ENCODE measurements at places on chromosomes 3 and 15.

DNA sequence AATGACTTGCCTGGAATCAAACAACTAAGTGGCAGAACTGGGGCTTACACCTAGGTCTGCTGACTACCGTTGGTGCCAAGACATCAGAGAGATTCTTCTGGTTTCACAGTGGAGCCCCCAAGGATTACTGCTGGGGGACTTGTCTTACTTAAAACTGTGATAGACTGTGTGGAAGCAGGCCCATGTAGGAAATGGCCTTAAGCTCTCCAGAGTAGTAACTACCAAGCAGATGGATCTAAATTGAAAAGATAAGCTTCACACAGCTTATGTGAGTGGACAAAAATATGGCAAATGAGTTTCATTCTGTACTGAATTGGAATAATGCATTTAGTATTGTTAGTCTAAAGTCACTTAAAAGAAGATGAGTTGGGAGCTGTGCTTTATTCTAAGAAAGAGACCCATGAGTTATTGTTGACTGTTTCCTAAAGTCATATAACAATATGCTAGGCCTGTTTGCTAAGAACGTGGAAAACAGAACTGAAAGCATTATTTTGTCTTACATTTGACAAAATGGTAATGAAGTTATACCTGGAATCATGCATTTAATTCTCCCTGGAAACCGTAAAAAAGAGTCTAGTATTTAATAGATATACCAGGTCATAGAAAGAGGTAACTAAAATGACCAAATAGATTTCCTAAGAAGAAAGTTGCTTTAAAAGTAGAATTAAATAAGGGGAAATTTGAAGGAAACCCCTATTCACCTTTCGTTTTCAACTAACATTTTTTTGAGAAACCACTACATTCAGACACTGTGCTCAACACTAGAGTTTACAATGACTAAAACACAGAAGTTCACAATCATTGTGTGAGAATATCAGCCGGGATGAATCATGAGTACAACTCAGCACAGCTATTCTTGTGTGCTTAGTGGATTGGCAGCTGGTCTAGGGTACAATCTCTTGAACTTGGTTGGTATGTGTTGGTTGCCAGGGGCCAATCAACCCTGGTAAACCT, 13.0 kb upstream of the MAPK6 start:
- DNase-seq: no peak

DNA sequence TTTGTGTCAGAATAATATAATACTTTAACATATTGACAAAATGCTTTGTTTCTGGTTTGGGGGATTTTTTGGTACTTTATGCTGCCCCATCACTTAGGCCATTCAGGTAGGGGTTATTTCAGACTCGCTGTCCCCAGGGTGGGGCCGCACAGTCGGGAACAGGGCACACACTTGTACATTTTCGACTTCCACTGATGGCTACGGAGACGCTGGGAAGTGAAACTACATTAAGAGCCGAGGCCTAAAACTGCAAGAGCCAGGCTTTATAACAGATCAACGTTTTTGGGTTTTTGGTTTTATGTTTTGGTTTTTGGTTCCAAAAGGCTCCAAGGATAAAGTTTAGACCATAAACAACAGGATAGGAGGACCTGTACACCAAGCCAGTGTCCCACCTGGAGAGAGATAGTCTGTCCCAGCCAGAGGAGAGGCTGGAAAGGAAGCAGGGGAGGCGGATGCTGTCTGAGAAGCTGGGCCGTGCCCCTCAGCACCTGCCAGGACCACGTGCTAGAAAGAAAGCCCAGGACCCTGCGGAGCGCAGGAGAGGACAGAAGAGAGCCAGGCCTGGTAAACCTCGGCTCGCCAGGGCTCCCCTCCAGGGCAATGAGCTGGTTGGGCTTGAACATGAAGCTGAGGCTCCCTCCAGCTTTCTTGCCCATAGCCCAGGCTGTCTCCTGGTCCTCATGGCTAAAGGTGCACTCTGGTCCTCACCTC, 111.7 kb downstream of the CHSY1 start:
- DNase-seq: no peak

- DNase-seq: no peak
These were observed 18.2 kb upstream of the AHSG start for GRCh38 chr3:186594591-186595113.

GRCh38 chr3:194367992-194368841, 1.3 kb downstream of the LRRC15 start:
- DNase-seq: peak; percentile 37

GRCh38 chr3:168117059-168117458, 21.3 kb upstream of the GOLIM4 start:
- DNase-seq: no peak

DNA sequence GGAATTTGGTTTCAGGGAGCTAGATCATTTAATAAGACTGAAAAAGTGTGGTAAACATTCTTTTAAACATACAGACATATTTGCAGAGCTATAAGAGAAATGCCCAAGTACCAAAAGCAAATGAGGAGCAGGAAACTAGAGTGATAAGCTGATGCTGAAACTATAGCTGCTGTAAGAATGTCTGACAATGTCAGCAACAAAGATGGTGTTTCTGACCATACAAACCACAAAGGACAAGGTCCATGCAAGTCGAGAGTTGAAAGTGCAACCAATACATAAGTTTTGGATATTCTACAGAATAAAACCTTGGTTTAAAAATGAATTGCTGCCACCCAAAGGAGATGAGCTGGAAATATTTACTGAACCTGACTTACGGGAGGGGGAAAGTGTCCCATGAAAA, 610.2 kb downstream of the TBL1XR1 start:
- no peak for DNase-seq

- DNase-seq: no peak
These were observed 10.1 kb downstream of the PDCD6IP start for GRCh38 chr3:33808559-33808958.

- DNase-seq: no peak
These were observed 46.7 kb downstream of the EMC4 start for GRCh38 chr15:34271493-34271892.

- no peak for DNase-seq
These were observed 718.9 kb downstream of the NLGN1 start for GRCh38 chr3:174116421-174116820.

Measured in NCI-H1417 (cell line).